Activated effector memory CD4-positive, alpha-beta T cell treated with Interleukin-2 at 50 U/mL for 16 hours (primary cell): ENCODE measurements at places on chromosomes 3 and 15.
A peak's percentile ranks its signal among the peaks of the same experiment; 100 is the strongest.

DNA sequence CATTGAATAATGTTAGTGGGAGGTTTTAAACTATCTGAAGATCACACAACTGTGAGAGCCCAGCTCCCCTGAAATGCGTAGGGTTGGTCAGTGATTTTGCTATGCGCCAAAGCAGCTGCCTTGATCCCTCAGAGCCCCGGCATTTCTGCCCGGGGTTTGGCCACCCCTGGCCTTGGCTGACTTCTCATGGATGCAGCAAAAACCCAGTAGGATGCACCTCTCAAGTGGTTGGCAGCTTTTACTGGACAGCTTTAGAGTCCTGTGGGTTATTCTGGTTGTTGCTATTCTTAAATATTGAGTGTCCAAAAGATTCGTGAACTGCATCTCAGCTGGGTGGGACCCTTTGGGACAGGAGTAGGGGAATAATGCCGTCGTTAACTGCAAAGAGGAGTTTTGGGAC lies 291.7 kb upstream of the CTDSPL start:
- DNase-seq, result no peak

DNA sequence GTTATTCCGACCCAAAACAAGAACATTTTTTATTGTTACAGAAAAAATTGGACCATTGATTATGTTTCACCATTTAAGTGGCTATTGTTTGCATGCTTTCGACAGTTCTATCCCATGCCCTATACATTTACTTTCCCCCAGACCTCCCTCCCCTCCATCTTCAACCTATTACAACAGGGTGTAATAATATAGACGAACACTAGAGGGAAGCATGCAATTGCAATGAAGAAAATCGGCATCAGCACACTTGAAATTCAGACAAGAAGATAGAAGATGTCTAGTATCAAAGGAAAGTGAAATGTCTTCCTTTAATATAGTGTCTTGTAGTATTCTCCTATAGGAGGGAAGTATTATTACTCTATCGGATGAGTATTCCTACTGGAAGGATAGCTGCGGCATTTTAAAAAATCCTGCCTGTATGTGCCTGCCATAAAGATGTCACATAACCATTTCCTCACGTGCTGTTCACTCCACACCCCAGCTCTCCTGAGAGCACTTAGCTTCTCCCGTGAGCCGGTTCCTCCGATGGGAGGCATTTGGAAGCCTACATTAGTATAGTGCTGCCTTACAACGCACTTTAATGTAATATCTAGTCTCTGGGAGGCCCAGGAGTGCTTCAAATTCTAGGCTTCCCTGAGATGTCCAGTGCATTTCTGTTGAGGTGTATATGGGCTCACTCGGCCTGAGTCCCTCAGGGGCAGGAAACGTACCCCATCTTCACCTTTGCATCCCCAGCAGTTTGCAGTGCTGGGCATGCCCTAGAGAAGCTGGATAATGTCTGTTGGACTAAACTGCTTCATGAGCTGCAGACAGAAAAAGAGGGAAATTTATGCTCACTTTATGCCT lies 17.8 kb upstream of the ERICH6 start:
- DNase-seq, result no peak

DNA sequence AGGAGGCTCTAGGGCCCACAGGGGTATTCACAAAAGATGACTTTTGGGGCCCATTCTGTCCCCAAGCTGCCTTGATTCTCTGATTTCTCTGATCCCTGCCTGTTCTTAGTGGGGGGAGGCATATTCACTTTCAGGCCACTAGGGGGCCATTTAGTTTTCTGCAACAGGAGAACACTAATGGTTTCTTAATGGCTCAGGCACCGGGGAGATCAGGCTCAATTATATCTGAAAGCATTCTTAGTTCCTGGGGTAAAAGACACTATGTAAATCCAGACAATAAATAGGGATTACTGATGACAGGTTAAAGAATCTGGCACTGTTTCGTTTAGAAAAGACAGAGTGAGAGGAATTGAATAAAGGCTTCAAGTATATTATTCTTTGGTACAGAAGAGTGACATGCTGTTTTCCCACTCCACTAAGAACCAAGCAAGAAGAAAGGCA lies 2.5 kb upstream of the INAFM2 start:
- DNase-seq, result peak; percentile 22

DNA sequence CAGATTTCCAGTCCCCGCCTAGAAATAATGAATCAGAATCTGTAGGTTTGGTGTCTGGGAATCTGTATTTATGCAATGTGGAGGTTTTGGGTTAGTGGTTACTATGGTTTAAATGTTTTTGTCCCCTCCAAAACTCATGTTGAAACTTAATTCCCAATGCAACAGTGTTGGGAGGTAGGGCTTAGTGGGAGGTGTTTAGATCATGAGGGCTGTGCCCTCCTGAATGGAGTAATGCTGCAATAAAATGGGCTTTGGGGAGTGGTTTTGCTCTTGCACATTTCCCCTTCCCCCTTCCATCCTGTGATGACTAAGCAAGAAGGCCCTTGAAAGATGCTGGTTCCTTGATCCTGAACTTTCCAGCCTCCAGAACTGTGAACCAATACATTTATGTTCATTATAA lies 9.2 kb upstream of the RFC4 start:
- no peak for DNase-seq

GRCh38 chr3:134249296-134249841 lies 1.3 kb downstream of the RYK start:
- DNase-seq, result no peak

GRCh38 chr15:69446953-69447352 lies 5.7 kb upstream of the RPLP1 start:
- DNase-seq, result no peak

- DNase-seq, result no peak
Observed at GRCh38 chr3:187799942-187800641, 54.8 kb upstream of the BCL6 start.

DNA sequence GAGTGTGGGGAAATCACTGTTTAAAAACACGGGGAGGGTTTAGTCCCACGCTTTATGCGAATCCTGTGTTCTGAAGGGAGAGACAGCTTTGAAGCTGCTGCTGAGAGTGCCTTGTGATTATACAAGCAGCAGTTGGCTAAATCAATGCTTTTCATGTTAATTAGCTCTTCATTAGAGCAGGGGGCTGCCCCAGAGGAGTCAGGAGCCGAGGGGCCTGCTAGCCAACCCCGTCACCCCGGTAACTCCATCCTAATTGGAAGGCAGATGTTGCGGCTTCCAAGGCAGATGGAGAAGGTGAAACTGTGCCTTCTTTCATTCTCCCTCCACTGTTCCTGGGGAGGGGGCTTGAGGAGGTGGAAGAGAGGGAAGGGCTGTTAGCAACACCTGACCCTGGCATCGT lies 92.4 kb upstream of the ANKRD34C start:
- DNase-seq, result no peak
